ENCODE measurements at places on chromosomes 6 and 20. TPM values are rescaled to one million over a fixed set of nuclear protein-coding genes. Genes with fewer than 3 reads are reported as not detected.

Gene OOEP
- not detected for total RNA-seq

Gene ZNF341
- total RNA-seq, result 1.1 TPM

Gene CTAGE9
- not detected for total RNA-seq

Gene PPP1R16B
- total RNA-seq, result 0.12 TPM

Gene OSER1
- total RNA-seq, result 45.3 TPM

Gene CFB
- 15.0 TPM for total RNA-seq

Gene DLL1
- 1.8 TPM for total RNA-seq

Gene PGBD1
- total RNA-seq, result 1.9 TPM

Gene AGPAT1
- 16.8 TPM for total RNA-seq

Gene COL9A3
- 0.30 TPM for total RNA-seq

Gene KIF13A
- 42.8 TPM for total RNA-seq

Gene GGTLC1
- not detected for total RNA-seq

Gene FLRT3
- 2.6 TPM for total RNA-seq

Gene VPS52
- total RNA-seq, result 30.5 TPM

Gene MRPS10
- total RNA-seq, result 39.0 TPM

Gene ATP9A
- total RNA-seq, result 82.1 TPM

All from smooth muscle cell of the coronary artery (primary cell).